ENCODE measurements at places on chromosomes 4 and X.

- DNase-seq: no peak
Observed at GRCh38 chrX:74117962-74118902, 185.7 kb upstream of the ZCCHC13 start.

DNA sequence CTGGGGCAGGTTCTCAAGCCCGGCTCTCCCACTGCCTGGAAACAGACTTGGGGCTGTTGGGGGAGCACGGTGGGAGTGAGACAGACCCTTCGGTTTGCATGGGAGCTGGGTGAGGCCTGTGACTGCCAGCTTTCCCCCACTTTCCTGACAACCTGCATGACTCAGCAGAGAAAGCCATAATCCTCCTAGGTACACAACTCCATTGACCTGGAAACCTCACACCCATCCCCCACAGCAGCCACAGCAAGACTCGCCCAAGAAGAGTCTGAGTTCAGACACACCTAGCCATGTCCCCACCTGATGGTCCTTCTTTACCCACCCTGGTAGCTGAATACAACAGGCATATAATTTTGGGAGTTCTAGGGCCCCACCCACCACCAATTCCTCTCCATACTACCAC lies 57.6 kb upstream of the UBQLN2 start:
- DNase-seq: no peak

GRCh38 chr4:184819786-184820185 lies 6.0 kb downstream of the ACSL1 start:
- DNase-seq: no peak

DNA sequence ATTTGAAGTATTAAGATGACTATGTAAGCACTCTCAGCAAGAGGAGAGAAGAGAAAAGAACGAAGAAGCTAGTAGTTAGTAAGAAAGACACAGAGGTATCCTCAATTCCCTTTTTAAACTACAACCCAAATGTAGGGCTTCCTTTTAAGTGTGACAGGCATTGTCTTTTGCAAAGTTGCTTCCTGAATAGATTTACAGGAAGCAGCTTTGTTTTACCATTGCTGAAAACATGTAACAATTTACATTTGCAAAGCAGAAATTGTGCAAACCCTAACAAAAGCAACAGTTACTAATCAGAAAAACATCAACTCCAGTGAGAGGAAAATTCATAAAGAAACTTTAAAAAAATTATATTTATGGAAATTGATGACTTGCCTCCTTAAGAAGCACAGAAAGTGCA lies 96.4 kb downstream of the FAM13A start:
- DNase-seq: no peak

DNA sequence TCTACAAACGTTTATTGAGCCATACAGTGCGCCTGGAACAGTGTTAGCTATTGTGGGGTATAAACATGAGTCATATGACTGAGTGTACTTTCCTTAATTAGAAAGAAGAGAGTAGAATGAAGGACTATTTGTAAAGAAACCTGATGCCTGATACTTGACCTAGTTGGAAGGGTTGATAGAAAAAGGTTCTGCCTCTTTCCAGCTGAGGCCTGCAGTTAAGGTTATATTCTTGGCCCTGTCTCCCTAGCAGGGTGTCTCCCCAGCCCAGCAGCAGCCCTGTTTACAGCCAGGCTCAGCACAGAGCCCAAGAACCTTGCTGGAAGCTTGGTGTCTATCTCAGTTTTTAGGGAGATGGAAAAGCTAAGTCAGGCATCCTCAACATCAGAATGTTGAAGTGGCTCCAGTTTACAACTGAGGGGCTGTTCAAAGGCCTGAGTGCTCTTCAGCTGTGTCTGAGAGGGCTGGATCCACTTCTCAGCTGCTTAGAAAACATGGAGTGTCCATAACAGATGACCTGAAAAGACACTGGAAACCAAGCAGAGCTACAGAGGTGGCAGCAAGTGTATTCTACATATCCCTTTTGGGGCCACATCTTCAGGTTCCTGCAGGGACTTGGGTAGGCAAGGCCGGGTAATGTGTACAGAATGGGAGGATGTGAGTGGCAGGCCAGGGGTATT lies 21.6 kb downstream of the NYX start:
- peak; percentile 74 for DNase-seq

DNA sequence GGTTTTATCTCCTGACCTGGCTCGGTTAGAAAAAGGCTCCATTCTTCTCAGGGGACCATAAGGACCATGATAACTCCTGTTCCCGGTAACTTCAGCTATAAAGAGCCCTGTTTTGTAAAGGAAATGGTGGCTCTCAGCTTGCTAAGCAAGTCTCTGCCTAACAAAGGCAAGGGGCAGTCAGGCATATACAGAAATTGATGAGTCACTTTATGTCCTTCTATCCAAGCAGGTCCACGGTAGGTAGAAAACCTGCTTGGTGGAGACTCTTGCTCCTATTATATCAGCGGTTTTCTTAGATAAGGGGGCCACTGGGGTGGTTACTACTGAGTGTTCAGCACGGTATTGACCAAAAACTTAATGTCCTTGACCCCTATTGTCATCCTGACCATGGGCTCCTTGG lies 203.0 kb upstream of the KLF8 start:
- no peak for DNase-seq

DNA sequence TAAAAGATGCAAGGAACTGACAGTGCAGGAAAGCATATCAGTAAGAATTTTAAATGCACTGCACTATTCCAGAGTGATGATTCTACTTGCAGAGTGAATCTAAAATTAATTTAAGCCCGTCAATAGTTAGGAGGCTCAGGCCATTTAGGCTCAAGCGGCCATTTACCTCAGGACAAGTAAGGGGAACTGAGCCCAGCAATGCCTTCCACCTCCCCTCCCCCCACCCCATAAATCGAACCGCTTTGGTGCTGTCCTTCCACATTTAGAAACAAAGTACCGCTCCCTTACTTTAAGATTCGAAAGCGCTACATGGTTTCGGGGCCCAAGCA lies 665 bp downstream of the RBM41 start:
- peak; percentile 3 for DNase-seq

GRCh38 chrX:30892591-30892990 lies 3.5 kb upstream of the TAB3 start:
- no peak for DNase-seq

- no peak for DNase-seq
Observed at GRCh38 chrX:44507292-44507691, 35.4 kb downstream of the FUNDC1 start.

GRCh38 chrX:149497626-149498025 lies 7.5 kb downstream of the IDS start:
- peak; percentile 74 for DNase-seq

- no peak for DNase-seq
Observed at GRCh38 chr4:10593130-10593529, 91.4 kb downstream of the CLNK start.

- no peak for DNase-seq
Observed at GRCh38 chrX:149758068-149758714, 15.7 kb upstream of the HSFX1 start.

DNA sequence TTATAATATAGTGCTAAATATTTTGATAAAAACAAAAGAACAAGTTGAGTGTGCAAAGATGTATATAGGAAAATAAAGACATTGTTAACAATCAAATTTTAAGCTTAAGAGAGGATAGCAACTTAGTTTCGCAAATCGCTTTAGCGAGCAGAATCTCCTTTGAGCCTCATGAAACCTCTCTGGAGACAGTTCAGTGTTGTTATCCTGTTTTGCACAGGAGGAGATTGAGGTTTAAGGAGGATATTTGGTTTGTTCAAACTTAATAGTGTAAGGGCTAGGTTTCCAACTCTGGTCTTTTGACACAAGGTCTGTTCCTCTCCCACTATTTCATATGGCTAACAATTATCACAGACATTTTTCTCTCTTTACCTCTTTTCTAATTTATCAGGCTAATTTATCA lies 1848.5 kb upstream of the TENM3 start:
- no peak for DNase-seq

- DNase-seq: peak; percentile 88
Observed at GRCh38 chr4:155392481-155393184, 15.9 kb upstream of the MAP9 start.

- DNase-seq: no peak
Observed at GRCh38 chr4:18981234-18981615, 959.7 kb upstream of the LCORL start.

DNA sequence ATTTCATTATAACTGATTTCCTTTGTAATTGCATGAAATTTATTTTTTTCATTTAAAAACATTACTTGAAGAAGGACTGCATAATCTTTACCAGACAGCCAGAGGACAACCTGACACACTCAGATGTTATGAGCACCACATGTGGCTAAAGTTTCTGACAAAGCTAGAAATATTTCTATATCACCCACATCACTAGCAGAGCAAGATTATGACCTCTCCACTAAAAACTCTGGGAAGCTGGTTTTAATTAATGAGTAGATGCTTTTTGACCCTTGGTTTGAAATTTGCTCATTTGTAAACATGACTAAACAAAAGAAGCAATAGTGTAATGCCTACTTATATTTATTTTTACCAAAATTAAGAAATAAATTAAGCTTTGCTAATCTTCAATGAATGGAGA lies 661.5 kb upstream of the EPHA5 start:
- DNase-seq: peak; percentile 52

- DNase-seq: no peak
Observed at GRCh38 chr4:112279025-112279881, 6.5 kb downstream of the TIFA start.

GRCh38 chr4:52728691-52729240 lies 22.5 kb downstream of the ERVMER34-1 start:
- no peak for DNase-seq

GRCh38 chr4:141306331-141306730 lies 85.6 kb downstream of the ZNF330 start:
- DNase-seq: no peak

DNA sequence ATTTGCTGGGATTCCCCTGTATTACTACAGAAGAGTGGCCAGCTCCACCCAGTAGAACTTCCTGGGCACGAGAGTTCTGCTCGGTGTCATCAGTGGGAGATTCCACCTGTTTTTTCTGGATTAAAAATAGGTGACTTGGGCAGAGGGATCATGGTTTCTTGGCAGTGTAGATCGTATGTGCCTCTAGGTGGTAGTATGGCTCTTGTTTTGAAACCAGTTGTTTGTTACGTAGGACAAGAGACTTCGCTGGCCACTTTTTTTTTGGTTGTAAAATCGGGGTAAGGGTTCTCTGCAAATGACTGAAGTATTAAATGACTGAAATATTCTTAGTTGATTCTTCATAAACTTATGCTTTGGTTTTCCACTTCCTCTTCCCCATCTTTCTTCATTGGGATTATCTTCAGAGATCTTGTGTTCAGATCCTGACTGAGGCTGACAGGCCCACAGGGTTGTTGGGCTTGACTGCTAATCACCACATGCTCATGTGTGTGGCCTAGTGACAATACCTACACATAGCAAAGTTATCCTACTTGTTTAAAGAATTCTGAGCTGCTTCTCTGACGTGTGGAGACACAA lies 43.8 kb upstream of the WDR1 start:
- peak; percentile 21 for DNase-seq

DNA sequence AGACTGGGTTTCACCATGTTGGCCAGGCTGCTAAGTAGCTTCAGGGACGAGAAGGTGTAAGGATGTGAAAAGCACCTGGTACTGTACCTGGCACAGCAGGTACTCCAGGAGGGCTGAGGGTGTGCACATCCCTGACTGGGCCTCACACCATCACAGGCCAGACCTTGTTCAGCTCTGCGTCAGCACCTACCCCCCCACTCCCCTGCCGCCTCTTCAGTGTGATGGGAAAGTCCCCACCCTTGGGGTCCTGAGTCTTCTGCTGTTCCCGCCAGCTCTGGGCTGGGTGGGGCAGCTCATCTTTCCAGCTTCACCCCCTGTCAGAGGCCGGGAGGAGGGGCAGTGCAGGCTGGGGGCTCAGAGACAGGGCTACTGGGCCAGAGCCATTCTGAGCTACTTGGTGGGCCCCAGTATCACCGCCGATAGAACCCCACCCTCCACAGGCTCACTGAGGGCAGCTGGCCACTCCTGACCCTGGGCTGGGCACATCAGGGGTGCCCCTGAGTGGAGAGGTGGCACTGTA lies 6.7 kb upstream of the SH3BP2 start:
- no peak for DNase-seq

GRCh38 chr4:129446074-129446473 lies 350.1 kb downstream of the C4orf33 start:
- no peak for DNase-seq

- no peak for DNase-seq
Observed at GRCh38 chrX:15254852-15255251, 15.0 kb downstream of the ASB9 start.

DNA sequence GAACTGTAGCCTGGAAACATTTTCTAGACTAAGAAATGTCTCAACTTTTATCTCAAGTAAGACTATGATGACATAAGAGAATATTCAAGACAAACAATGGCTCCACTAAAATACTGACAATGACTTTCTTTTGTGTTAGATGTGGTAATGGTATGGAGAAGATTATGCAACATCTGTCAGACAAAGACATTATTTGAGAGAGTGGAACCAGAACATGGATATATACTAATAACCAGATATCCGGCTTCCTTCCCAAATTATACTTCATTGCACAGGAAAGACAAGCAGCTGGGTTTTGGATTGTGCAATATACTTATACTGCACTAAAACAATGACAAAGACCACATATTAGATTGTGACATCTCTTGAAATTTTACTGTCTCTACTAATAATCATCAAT lies 290.8 kb upstream of the GIMD1 start:
- no peak for DNase-seq

DNA sequence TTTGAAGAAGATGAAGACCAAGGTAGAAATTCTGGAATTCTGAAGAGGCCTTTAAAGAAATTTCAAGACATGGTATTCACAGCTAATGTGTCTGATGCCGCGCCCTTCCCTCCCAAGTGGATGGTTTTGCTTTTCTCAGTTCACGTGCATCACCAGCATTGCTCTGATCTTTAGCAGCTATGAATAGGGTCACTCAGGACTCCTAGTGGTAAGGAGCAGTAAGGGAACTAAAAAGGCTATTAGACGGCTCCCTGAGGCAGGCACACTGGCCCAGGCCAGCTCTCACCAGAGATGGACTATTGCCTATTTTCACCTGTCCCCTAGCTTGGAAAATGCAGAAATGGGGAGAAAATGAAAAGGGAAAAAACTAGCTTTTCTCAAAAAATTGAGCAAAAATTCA lies 447.5 kb upstream of the RASGEF1B start:
- DNase-seq: peak; percentile 10

DNA sequence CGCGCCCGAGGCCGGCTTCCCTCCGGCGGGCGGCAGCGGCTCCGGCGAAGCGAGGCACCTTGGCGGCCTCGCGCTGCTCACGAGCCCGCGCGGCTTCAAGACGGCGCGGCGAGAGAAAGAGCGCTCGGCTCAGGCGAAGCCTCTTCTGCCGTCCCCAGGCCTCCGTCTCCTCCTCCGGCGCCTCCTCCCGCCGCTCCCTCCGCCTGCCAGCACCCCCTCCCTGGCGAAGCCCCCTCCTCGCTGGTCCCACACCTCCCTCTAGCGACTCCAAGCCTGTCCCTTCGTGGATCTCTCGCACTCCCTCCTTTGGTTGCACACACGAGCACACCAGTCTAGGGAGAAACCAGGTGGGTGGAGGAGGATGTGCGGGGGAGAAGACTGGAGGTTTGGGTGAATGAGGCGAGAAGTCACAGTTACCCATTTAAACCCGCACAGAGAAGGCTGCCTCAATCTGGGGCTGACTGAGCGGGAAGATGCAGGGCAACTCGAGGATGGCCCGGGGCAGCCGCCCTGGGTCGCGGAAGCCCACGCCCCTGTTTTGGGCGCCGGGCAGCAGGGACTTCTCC lies at the start of gene CAMK2D:
TSS of gene CAMK2D (minus strand) at position 119 of the 566 bp plus-strand sequence. CDS start 670 bp downstream, outside the sequence.
- DNase-seq: peak; percentile 89

GRCh38 chrX:545452-545885 lies 85.1 kb upstream of the SHOX start:
- peak; percentile 19 for DNase-seq

- DNase-seq: peak; percentile 42
Observed at GRCh38 chr4:186149872-186150271, 41.5 kb upstream of the CYP4V2 start.

Measured in fibroblast of mammary gland (primary cell).